ENCODE measurements at places on chromosomes 5 and 9.

DNA sequence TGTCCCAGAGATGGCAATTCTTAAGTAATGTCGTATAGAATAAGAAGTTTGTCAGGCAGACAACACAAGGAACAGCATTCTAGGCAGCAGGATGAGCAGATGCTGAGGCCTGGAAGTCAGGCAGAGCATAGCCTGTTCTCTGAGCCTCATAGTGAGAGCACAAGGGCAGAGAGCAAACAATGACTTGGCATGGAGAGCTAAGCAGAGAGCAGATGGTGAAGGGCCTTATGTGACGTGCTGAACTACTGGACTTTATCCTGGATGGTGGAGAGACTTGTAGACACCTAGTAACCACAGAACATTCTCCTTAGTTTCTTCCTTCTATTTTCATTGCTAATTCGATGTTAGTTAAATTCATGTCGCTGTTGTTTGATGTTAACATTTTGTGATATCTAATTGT, 60.1 kb downstream of the KCTD16 start:
- DNase-seq, result no peak

- no peak for DNase-seq
These were observed 147.6 kb downstream of the MAN2A1 start for GRCh38 chr5:109837231-109837861.

- peak; percentile 51 for DNase-seq
These were observed 707 bp upstream of the ZFYVE16 start for GRCh38 chr5:80406980-80407734.

DNA sequence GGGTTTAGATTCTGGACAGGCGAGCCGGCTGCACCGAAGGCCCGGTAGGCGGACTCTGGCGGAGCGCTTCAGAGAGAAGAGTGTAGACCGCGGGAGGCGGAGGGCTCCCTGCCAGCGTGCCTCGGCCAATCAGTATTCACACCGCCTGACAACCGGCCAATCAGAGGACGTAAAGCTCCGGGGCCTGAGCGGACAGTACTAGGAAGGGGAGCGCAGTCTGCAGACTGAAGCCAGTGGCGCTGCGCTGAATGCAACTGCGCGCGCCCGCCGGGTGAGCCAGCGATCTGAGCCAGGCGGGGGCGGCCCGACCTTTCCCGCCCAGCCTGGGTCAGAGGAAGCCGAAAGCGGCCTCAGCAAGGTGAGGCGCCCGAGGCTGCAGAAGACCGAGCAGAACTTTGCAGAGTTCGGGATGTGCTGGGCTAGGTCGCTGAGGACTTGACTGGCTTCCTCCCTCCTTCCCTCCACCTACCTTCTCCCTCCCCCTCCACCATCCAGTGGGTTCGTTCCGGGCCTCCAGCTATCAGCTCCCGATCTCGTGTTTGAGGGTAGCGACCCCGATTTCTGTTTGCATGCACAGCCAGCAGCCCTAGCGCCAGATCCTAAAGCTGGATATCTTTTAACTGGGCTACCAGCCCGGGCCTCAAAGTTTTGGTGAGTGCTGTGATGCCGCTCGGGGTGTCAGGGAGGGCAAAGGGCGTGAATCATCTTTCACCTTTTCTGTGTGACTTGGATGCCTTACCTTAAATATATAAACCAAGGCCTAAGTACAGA, at the start of gene DMRT2:
DMRT2 (plus strand) TSS at position 233 of the 771 bp plus-strand sequence. CDS start 1,257 bp downstream, outside the sequence.
- no peak for DNase-seq

DNA sequence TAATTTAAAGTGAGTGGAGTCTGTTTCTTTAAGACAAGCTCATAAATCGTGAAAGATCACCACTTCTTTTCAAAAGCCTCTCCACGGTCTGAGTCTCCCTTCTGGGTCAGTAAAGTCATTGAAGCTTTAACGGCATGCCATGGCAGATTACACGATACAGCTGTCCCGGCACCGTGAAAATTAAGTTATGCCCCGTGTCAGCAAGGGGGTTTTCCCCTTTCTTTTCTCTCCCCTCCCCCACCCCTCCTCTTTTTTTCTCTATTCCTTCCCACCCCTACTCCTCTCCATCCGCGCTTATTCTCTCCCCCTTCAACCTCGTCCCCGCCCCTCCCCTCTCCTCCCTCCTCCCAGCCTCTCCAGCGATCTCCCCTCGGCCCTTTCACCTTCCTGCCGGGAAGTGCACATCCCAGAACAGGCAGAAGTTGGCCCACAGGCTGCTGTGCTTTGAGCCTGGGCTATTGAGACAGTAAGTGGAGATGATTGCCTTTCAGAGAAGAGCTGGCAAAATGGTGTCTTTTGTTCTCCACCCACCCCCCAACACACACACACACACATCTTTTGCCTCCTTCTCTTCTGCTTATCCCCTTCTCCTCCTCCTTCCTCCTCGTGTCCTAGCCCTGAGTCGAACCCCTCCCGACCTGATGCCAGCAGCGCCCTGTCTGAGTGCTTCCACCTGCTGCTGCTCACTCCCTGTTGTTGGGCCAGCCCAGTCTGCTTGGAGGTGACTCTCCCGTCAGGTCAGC, 44.1 kb downstream of the GAS1 start:
- DNase-seq, result no peak

GRCh38 chr9:8037745-8038144, 238.2 kb upstream of the DMAC1 start:
- no peak for DNase-seq

- no peak for DNase-seq
These were observed 456.0 kb downstream of the BNC2 start for GRCh38 chr9:16414451-16414850.

DNA sequence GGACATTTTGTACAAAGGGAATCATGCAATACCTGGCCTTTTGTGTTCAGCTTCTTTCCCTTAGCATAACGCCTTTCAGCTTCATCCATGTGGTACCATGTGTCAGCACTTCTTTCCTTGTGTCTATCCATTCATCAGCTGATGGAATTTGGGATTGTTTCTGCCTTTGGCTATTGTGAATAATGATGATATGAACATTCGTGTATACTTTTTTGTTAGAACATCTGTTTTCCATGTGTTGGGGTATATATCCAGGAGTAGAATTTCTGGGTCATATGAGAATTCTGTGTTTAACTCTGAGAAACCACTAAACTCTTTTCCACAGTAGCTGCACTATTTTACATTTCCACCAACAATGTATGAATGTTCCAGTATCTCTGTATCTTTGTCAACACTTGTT, 14.8 kb upstream of the PRRC2B start:
- no peak for DNase-seq

GRCh38 chr5:3590161-3590966, 5.3 kb upstream of the IRX1 start:
- no peak for DNase-seq

- DNase-seq, result peak; percentile 69
These were observed 7.0 kb upstream of the EBF1 start for GRCh38 chr5:159106569-159107282.

DNA sequence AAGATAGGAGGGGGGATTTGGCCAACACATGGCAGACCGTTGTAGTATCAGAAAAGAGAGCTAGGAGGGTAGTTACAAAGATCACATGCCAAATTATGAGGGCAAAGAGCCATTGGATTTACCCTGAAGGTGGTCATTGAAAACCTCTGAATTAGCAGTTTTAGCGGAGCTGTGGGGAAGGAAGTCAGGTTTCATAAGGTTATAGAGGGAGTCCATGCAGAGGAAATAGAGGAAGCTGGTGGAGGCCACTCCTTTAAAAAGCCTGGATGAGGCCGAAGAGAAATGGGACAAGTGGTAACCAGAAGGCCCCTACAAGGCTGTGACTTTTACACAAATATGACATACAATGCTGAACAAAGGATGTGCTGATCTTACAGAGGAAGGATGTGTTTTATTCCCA, 13.2 kb downstream of the DOCK8 start:
- no peak for DNase-seq

DNA sequence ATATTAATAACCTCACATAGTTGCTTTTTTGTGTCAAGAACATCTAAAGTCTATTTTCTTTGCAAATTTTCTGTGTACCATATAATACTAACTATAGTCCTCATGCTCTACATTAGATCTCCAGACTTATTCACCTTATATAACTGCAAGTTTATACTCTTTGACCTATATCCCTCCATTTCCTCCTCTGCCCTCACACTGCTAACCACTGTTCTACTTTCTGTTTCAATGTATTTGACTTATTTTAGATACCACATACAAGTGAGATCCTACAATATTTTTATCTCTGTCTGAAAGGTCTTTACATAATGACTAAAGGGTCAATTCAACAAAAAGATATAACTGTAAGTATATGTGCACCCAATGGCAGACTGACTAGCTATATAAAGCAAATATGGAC, 789.7 kb upstream of the ZNF608 start:
- DNase-seq, result no peak

DNA sequence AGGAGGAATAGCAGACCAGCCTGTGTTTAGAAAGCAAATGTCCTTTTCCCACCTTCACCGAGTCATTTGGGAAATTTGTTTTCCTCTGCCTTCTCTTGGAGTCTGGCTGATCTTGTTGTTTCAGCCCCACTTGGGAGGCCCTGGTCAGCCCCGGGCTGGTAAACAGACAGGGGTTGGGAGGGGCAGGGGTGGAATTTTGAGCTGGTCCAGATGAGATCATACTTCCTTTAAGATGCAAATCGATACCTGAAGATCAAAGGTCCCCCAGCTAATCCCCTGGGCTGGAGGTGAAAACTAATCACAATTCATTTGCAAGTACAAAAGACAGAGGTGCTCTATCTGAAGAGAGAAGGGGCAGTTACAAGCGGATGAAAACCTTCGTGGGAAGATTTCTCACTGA, 118.4 kb downstream of the PAPPA start:
- DNase-seq, result no peak

- no peak for DNase-seq
These were observed 64.3 kb upstream of the RUFY1 start for GRCh38 chr5:179485845-179486575.

DNA sequence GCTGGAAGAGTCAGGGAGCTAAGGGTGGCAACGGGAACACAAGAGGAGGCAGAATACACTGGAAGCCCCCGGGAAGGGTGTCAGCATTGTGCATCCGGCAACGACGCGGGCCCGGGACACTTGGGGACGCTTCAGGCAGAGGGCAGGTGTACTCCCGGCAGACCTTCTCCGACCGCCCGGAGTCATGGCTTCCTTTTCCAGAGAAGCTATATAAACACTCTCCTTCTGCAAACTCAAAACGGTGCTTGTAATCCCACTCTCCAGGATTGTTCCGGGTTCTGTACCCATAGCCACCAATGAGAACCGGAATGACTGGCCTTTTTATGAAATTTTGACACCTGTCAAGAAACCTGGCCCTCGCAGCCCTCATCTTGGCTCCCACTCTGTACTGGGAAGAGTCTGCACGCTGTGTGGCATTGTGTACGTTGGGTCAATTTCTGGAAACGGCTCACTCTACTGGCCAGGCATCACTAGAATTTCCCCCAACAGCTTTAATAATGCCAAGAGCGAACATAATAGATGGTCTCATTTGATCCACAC, 462 bp upstream of the MCC start:
- no peak for DNase-seq

DNA sequence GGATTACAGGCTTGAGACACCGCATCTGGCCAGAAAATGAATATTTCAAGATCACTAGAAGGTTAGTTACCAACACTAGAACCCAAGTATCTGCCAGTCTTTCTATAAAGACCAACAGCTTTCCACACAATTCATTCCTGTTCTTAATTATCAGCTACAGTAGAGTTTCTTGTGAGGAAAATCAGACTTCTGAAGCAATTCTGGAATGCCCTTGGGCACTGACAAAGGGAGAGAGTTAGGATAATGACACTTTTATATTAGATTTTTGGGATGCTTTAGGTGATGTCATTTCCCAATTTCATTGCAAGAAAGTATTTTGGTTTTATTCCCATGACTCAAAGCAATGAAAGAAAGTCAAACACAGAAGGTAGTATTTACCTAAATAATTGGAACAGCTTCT, 497.0 kb upstream of the TUSC1 start:
- DNase-seq, result no peak

GRCh38 chr5:1735320-1735970, 64.2 kb downstream of the MRPL36 start:
- DNase-seq, result no peak

- no peak for DNase-seq
These were observed 92.0 kb downstream of the KCNT1 start for GRCh38 chr9:135794057-135794335.

GRCh38 chr5:160649304-160649703, 202.7 kb downstream of the ATP10B start:
- no peak for DNase-seq

GRCh38 chr9:12856603-12857002, 81.8 kb downstream of the LURAP1L start:
- no peak for DNase-seq

DNA sequence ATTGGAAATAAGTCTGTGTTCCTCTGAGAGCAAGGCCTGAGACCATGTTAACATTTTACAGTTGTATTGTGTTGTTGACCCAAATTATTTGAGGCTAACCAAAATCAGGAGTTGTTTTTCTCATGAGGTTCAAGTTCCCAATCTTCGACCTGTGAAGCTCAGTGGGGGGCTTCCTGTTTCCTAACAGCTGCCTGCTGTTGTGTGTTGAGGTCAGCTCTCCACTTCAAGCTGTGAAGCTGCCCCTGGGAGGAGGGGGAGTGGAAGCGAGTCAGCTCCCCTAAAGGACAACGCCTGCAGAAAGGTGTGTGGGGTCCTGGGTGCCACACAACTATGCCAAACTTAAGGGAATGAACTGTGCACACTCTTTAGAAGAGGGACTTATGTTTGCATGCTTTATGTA, 295.5 kb downstream of the IRX1 start:
- no peak for DNase-seq

GRCh38 chr9:72925891-72926290, 27.0 kb downstream of the ALDH1A1 start:
- DNase-seq, result no peak

- DNase-seq, result no peak
These were observed 8.5 kb upstream of the C1QTNF3 start for GRCh38 chr5:34051374-34051980.

GRCh38 chr5:501831-502184, 22.4 kb downstream of the SLC9A3 start:
- no peak for DNase-seq

DNA sequence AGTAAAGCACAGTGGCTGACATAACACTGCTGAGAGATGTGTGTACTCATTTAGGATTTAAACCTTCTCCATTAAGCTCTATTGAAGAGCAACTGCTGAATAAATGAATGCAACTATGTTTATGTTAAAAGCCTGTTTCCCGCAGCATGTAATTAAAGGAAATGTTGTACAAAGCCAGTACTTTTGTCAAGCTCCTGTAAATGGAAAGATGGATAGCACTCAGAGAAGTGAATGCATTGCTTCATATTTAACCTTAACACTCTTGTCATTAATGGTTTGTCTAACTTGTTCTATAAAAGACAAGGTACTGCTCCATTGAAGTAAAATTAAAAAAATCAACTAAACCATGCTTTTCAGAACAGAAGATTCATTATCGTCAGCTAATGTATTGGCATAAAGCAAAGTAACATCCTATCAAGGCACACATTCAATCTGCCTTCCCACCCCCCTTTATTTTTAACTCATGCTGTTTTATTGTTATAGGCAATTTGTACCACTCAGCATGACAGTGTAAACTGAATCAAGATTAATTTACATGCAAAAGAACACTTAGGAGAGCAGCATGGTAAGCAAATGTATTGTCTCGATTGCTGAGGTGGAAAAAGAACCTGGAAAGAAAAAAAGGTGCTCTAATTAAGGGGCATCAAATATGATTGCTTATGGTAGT, 240.9 kb upstream of the TBCA start:
- no peak for DNase-seq

- no peak for DNase-seq
These were observed 336.6 kb upstream of the DAB2 start for GRCh38 chr5:39761199-39761950.

- no peak for DNase-seq
These were observed 13.2 kb downstream of the TRIM32 start for GRCh38 chr9:116700279-116700678.

- no peak for DNase-seq
These were observed 2.9 kb upstream of the VDAC1 start for GRCh38 chr5:134007581-134008265.

Measured in CD8-positive, alpha-beta T cell (primary cell).